Activated CD8-positive, alpha-beta memory T cell treated with anti-CD3 and anti-CD28 coated beads for 4 hours (primary cell): ENCODE measurements at places on chromosomes 3 and 15.

DNA sequence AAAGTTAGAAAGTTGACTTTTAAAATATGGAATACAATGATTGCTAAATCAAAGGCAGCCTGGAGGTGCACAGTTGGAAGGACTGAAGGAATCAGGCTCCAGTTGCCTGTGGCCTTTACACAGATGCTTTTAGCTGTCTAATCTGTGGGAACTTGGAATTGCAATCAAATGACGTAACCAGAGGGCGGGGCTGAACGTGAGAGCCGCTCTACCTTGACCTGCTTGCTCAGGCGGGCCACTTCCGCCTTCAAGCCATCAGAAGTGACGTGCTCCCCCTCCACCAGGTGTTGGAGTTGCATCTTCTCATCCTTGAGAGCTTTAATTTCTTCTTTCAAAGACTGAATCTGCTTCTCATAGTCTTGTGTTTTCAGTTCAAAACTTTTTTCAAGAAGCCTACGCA, 37.7 kb upstream of the GNB5 start:
- DNase-seq, result no peak

DNA sequence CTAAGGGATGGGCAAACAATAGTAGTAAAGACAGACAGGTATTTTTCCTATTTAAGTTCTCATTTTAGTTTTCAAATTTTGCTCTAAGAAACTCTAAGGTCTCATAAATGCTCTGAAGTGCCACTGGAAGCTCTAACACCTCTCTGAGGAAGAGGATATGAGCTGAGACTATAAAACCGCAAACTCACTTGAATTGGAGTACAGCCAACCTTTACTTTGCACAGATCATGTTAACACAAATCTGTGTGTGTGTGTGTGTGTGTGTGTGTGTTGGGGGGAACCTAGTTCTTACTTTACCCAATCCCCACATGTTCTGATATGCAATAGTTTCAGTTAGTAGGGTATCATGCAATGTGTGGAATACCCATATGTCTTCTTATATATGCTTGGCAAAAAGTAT, 446.8 kb downstream of the CHL1 start:
- DNase-seq, result no peak

GRCh38 chr3:144109944-144110343, 138.3 kb downstream of the DIPK2A start:
- DNase-seq, result no peak

- DNase-seq, result no peak
These were observed 13.0 kb downstream of the ZIC1 start for GRCh38 chr3:147422196-147422595.

- DNase-seq, result no peak
These were observed 27.3 kb upstream of the SEC62 start for GRCh38 chr3:169939320-169939719.

- no peak for DNase-seq
These were observed 15.7 kb upstream of the GXYLT2 start for GRCh38 chr3:72872183-72872582.
